ENCODE measurements at places on chromosomes 1 and 21. TPM values are rescaled to one million over a fixed set of nuclear protein-coding genes. Genes with fewer than 3 reads are reported as not detected.

The FMO4 gene
- total RNA-seq = 7.2 TPM

The MROH7 gene
- total RNA-seq = 0.27 TPM

The SLC2A1 gene
- total RNA-seq = 16.3 TPM

The PEX11B gene
- 33.4 TPM for total RNA-seq

The CREB3L4 gene
- total RNA-seq = 3.3 TPM

The BTBD19 gene
- 5.4 TPM for total RNA-seq

The RNU1-2 gene
- total RNA-seq = 2,882 TPM

The PRR9 gene
- not detected for total RNA-seq

The HSD3B2 gene
- not detected for total RNA-seq

The LEPR gene
- total RNA-seq = 6.9 TPM

The ARHGAP29 gene
- total RNA-seq = 32.5 TPM

Measured in fibroblast of the aortic adventitia (primary cell).